NCI-H1105 treated with DMSO at 0.1 percent for 48 hours (cell line): ENCODE measurements at places on chromosomes 4 and X.

- DNase-seq, result peak; percentile 56
Observed at GRCh38 chr4:86594559-86595425, 677 bp downstream of the PTPN13 start.

DNA sequence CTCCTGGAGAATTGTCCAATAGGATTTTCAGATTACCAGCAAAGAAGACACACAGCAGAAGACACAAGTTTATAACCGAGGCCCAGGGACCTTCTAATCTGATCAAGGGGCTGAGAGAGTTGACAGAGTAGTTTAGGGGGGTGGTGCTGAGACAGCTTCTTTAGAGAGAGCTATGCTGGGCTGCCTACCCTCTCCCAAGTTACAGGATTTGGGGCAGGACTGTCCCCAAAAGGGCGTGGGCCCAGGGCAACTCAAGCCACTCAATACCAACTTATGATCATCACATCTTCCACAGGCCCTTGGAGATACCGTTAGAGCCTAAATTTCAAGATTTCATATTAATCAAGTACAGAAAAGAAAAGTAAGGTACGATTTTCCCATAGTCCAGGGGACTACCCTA lies 43.0 kb downstream of the PDHA1 start:
- no peak for DNase-seq

DNA sequence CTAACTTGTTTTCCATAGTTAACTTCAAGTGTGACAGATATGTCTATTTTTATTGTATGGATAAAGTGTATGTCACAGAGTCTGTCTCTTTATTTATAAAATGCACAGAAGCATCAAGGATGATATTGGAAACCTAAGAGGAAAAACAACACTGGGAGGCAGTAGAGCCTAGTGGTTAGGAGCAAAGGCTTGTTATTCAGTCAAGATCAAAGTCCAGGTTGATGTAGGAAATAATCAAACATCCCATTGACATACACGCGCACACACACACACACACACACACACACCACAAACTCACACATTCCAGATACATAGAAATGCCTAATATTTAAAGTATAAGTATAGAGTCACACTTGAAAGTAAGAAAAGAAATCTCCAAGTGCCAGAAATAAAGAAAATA lies 206.8 kb downstream of the CHRDL1 start:
- DNase-seq, result no peak

GRCh38 chr4:10184041-10184440 lies 67.4 kb upstream of the WDR1 start:
- DNase-seq, result no peak

DNA sequence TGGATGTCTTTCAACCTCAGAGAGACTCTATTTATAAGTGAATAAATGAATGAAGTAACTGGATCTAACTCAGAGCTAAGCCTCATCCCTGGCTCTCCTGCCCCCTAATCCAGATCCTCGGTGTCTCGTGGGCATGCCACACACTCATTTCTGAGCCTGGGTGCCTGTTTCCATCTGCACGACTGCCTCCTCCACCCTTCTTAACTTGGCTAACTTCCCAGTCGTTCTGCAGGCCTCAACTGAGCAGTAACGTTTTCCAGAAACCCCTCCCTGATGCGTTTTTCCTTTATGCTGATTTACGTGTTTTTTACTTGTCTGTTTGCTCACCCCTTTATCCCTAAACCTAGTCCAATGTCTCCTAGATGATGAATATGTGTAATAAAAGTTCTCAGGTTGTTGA lies 186.9 kb upstream of the HS3ST1 start:
- DNase-seq, result no peak

- no peak for DNase-seq
Observed at GRCh38 chr4:10336471-10336870, 120.8 kb downstream of the ZNF518B start.

- DNase-seq, result no peak
Observed at GRCh38 chr4:141668200-141668910, 32.0 kb downstream of the IL15 start.

- DNase-seq, result no peak
Observed at GRCh38 chr4:147777456-147778091, 45.7 kb downstream of the ARHGAP10 start.

DNA sequence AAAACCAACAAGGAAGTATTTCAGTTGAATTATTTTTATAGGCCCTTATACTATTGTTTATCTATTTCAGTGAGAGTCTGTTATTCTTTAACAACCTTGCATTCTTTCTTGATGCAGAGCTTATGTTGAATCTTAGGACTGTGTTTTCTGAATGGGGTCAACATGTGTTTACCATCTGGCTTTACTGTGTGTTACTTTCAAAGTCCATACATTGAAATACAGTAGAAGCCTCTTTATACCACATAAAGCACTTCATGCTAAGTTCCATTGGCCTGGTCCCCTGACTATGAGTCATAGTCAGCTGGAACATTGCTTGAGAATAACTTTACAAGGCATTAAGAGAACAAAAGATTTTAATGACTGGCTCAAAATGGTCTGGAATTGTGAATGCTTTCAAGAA lies 152.6 kb downstream of the GASK1B start:
- no peak for DNase-seq

DNA sequence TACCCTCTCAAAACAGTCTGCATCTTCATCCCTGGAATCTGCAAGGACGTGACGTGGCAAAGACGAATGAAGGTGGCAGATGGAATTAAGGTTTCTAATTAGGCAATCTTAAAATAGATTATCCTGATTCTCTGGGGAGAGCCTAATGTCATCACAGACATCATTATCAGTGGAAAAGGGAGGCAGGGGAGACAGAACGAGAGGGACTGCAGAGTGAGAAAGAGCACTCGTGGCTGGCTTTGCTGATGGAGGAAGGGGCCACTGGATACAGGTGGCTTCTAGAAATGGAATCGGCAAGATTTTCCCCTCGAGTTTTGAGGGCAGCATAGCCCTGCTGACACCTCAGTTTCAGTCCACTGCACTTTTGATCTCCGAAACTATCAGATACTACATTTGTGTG lies 110.6 kb downstream of the ASMT start:
- DNase-seq, result no peak

DNA sequence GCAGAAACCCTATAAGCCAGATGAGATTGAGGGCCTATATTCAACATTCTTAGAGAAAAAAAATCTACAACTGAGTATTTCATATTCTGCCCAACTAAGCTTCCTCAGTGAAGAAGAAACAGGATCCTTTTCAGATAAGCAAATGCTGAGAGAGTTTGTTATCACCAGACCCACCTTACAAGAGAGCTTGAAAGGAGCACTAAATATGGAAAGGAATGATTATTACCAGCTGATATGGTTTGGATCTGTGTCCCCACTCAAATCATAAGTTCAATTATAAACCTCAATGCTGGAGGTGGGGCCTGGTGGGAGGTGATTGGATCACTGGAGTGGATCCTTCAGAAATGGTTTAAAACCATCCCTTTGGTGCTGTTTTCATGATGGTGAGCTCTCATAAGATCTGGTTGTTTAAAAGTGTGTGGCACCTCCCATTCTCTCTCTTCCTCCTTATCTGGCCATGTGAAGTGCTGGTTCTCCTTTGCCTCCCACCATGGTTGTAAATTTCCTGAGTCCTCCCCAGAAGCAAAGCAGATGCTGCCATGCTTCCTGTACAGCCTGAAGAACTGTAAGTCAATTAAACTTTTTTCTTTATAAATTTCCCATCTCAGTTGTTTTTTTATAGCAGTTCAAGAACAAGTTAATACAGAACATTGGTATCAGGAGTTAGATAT lies 144.2 kb downstream of the MSN start:
- DNase-seq, result no peak

DNA sequence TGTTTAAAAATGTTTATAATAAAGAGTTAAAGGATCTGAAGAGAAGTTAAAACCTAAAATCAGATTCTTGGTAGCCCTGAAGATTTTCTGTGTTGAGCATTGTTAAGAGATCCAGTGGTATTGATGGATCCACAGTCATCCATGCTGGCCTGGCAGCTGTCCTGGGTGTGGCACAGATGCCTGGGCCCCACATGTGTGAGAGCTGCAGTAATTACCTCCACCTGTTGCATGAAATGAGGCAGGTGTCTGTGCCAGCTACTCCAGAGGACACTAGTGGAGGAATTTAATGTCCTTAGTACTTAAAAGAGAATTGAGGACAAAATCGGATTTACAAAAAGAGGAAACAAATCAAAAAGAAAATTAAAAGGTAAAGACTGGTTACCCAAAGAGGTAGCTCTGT lies 44.0 kb downstream of the MGST2 start:
- peak; percentile 2 for DNase-seq

- no peak for DNase-seq
Observed at GRCh38 chr4:40630335-40631021, 814 bp upstream of the RBM47 start.

GRCh38 chr4:126799416-126799815 lies 833.3 kb upstream of the INTU start:
- DNase-seq, result no peak

- no peak for DNase-seq
Observed at GRCh38 chr4:182938205-182938645, 21.0 kb upstream of the DCTD start.

DNA sequence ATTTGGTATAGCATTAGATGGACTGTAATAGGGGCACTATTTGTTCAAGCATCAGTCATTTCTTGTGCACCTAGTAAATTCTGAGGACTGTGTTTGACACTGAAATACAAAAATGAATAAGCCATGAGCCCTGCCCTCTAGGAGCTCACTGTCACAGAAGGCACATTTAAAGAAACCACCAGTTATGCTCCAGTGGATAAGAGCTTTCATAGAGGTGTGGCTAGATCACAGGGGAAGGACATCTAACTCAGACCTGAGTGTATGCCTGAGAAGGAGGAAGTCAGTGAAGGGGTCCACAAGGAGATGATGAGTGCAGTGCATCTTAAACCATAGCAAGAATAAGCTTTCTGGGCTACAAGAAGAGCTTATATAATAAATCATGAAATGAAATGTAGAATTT lies 40.1 kb downstream of the BTC start:
- DNase-seq, result no peak

GRCh38 chr4:126718136-126718535 lies 914.6 kb upstream of the INTU start:
- DNase-seq, result no peak

GRCh38 chrX:68177542-68177941 lies 255.8 kb downstream of the OPHN1 start:
- DNase-seq, result no peak

GRCh38 chrX:47129157-47129898 lies 15.2 kb downstream of the NDUFB11 start:
- DNase-seq, result peak; percentile 89

DNA sequence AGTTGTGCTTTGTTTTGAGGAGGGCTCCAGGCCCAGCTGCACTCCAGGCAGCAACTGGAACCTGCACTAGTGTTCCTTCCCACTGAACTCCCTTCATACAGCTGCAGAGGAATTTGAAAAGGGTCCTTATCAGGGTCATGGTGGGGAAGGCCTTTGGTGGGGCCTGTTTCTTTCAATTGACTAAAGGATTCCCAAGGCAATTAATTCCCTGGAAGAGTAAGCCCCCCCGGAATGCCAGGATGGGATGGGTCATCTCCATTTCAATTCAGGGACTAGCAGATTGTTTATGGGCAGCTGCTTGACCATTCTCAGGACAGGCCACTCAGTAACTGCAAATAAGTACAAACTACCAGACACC lies 45.3 kb downstream of the TSC22D3 start:
- no peak for DNase-seq

DNA sequence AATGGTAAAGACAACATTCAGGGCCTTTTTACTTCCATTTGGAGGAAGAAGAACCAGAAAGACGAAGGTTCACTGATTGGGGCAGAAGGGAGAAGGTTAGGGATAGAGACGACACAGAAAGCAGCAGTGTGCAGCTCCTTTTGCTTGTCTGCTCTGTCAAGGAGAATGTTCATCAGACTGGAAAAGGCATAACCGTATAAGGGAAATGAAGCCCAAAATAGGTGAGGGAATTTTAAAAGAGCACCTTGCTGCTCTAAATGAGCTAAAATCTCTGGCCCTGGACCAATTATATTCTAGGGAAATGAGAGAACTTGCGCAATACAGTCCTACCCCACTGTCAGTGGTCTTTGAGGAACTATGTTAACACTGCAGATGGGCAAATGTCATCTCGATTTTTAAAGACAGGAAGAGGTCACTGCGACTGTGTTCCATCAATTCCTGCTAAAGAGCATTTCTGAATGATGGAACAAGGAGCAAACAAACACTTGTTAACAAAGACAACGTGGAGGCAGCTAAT lies 909.8 kb upstream of the FTHL17 start:
- DNase-seq, result no peak

GRCh38 chrX:77412631-77413030 lies 34.6 kb upstream of the FGF16 start:
- DNase-seq, result no peak

GRCh38 chrX:14362721-14363120 lies 166.6 kb upstream of the GLRA2 start:
- DNase-seq, result no peak

DNA sequence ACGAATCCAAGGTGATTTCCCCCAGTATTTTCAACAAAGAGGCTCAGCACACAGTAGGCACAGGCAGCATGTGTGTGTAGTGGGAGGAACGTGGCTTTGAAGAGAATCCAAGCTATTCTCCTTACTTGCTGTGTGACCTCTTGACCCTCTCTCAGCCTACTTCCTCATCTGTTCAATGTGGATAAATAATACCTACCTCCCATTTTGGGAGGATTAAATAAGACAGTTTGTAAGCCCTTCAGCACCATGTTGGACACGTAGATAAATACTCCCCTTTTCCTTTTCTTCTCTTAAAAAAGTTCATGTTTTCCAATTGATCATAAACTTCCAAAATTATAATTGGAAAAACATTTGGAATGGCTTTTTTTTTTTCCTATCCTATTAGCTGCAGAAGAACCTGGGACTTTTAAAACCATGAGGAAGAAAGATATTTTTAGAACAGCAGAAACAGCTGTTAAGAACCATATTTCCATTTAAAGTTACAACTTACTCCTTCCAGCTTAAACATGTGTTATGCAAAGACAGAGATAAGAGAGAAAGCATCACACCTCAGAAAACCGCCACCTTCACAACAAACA lies 56.1 kb upstream of the TMEM131L start:
- no peak for DNase-seq

- no peak for DNase-seq
Observed at GRCh38 chr4:38577462-38577861, 86.5 kb upstream of the KLF3 start.

DNA sequence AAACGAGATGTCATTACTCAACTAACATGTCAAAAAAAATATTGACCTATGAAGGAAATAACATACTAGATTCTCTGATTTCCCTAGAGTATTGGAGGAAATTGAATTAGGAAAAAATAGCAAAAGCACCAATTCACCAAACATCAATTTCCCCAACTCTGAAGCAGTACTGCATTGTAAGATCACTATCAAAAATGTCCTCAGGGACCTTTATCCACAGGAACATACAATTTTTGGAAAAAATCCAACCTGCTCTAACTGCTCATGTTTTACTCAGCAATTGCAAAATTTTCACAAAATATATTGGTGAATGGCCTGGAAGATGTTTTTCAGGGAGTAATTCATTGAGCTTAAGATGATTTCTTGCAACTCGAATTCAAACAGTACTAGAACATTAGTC lies 239.0 kb upstream of the GIMD1 start:
- DNase-seq, result no peak

DNA sequence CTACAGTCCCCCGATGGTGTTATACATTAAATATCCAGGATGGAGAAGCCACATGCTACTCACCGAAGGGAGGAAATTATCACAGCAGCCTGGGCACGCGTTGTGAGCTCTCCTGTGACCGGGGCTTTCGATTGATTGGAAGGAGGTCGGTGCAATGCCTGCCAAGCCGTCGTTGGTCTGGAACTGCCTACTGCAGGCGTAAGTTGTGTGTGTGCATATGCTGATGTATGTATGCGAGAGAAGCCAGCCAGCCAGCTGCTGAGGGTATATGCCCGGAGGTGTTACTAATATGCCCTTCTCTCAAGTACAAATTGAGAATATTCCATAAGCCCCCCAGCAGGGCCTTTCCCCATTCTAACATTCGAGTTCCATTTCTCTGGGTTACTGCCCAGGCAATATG lies 18.2 kb downstream of the SRPX2 start:
- no peak for DNase-seq
